ENCODE measurements at places on chromosomes 16 and 17.

- no peak for DNase-seq
Observed at GRCh38 chr16:31360251-31360650, 5.3 kb downstream of the ITGAX start.

DNA sequence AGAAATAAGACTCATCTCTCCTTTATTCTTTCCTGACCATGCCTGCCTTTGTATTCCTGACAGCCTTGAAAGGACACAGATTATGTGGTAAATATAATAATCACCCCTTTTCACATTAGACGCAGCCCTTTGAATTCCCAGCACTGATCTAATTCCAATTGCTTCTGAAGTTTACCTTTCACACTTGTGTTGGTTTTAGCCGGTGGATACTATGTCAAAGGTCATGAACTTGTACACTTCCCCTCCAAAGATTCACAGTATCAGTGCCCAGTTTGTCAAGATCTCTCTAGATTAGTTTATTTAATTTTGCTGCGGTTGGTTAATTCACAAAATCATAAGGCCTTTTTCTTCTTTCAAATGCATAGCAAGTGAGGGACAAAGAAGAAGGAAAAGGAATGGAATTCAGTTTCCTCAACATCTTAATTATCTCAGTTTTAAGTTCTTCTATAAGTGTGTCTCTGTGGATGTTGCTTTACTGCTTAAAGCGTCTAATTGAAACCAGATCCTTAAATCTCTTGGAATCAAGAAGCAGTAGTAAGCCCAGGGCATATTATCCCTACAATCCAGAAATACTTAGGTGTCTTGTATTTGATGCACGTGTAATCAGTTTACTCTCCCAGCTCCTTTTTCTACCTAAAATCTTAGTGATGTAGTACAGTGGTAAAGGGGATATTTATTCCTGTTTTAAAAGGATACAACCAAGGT lies 174.3 kb upstream of the TBX2 start:
- no peak for DNase-seq

DNA sequence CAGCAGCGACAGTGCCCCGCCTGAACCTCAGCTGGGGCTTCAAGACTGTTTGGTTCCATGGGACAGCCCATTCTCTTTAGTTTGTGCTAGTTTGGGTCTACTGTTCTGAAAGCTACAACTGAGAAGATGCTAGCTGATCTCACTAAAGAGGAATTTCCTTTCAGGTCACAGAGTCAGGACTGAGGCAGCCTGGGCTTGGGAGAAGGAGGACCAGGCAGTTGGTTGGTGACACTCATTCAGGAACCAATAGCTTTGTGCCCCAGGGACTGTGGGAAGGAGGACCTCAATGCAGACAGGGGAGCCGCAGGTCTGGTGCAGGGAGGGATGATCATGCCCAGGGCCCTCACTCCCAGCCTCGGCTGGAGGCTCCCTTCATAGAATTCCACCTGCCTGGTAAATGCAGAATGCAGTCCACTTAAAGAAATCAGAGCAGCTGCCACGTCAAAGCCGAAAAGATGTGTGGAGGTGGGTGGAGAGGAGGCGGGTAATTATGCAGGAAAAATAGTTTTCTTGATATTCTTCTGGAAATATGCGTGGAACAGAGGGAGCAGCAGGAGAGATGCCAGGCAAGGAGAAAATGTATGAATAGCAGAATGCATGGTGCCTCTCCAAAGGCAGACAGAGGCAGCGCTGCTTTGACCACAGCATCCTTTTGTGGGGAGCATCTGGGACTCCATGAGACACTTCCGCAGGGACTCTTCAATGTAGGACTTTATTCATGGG lies 32.6 kb upstream of the ZFP90 start:
- DNase-seq = no peak

DNA sequence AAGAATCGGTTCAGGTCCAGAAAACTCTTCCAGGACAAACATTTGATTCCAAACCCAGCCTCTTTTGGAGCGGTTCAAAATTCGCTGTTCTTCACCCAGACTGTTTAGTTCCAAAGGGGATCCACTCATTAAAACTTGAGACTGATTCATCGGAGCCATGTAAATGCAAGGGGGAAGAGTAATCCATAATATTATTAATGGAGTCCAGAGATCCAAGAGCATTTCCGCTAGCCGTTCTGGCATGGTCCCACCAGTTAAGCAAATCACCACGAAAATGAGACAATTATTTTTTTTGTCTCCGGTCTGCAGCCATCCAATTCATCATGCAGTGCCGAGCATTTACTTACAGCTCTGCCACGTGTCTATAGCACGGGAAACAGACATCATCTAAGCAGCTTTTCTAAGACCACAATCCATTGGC lies 15.1 kb downstream of the CDH8 start:
- no peak for DNase-seq

DNA sequence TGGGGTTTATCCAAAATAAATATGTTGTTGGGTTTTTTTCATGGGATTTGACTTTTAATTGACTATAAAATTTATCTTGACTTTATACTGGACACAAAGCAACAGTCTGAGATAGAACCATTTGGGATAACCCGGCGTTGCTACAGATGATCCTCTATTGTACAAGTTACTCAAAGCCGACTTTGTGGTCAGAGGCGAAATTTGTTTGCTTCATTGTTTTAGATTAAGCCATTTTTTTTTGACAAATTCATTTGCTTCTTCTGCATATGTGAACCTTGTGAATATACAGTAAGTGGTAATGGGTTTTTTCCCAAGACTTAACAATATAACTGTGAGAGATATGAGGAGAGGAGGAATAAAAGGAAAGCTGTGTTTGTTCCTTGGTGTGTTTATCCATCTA lies 11.8 kb downstream of the MYO1D start:
- no peak for DNase-seq

GRCh38 chr17:30074254-30074653 lies 42.4 kb upstream of the NSRP1 start:
- no peak for DNase-seq

DNA sequence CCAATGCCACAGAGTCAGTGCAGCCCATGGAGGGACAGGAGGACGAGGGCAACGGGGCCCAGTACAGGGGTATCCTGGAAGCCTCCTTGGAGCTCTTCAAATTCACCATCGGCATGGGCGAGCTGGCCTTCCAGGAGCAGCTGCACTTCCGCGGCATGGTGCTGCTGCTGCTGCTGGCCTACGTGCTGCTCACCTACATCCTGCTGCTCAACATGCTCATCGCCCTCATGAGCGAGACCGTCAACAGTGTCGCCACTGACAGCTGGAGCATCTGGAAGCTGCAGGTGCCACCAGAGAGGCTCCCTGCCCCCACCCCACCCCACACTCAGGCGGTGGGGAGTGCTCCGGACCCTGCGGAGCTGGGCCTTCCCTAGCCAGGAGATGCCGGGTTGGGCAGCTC lies 16.6 kb downstream of the TRPV2 start:
- no peak for DNase-seq

- DNase-seq = no peak
Observed at GRCh38 chr16:47204736-47205504, 61.2 kb upstream of the NETO2 start.

DNA sequence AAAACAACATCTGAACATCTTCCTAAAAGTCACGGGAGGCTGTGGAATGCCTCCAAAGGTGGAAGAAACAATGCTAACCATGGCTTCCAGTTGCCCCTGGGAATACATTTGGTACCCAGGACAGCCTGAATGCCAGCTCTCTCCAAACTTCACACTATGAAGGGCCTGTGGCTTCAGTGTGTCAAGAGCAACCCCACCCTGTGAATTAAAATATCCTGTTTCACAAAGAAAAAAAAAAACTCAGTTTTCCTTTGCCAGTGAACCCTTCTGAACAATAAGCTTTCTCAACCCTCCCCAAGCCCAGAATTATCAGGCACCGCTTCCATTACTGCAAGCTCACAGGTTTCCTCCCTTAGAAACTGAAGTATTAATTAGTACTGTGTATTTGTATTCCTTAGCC lies 69.8 kb downstream of the SLC39A11 start:
- DNase-seq = no peak

Measured in cerebellar nuclear complex (tissue), 1 donor.